ENCODE measurements at places on chromosomes 12 and 14.

- DNase-seq = no peak
These were observed 17.4 kb downstream of the TMEM119 start for GRCh38 chr12:108580531-108580930.

DNA sequence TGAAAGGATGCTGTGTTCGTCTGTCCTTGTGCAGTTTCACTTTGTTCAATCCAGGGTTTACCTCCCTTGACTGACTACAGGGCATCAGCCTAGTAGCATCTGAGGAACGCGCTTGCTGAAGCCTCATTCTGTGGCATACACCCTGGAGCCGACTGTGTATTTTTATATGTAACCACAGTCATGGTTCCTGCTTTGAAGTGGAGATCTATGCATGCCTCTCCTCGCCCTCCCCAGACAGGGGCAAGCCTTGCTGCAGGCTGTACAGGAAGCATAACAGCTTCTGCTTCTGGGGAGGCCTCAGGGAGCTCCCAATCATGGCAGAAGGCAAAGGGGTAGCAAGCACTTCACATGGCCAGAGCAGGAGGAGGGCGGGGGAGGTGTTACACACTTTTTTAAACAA is 262.1 kb downstream of the BCL11B start:
- no peak for DNase-seq

GRCh38 chr14:35197015-35197414 is 74.7 kb downstream of the PRORP start:
- DNase-seq = no peak

- DNase-seq = no peak
These were observed 320.8 kb downstream of the DIO2 start for GRCh38 chr14:79890527-79890926.

DNA sequence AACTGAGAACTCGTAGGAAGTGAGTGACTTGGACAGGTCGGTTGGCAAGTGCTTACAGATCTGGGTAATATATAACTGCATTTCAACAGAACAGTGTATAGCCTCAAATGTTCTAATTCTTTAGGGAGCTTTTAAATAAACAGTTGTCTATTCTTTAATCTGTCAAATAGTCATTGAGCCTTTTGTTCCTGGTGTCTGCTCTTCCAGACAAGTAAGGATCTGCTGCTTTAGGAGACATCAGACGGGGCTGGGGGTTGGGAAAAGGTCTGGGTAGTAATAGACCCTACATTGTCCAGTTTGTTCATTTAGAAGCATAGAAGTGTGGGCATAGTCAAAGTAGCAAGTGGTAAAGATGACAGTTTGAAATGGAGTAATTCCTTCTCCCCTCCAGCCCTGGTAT is 2.0 kb downstream of the PTPN11 start:
- DNase-seq = no peak
